Right ventricle myocardium inferior (tissue), 1 donor: ENCODE measurements at places on chromosomes 5 and 9. TPM values are rescaled to one million over a fixed set of nuclear protein-coding genes. Genes with fewer than 3 reads are reported as not detected.

- DNase-seq, result no peak
Measured at GRCh38 chr9:130997925-130998596, 10.9 kb upstream of the LAMC3 start.

DNA sequence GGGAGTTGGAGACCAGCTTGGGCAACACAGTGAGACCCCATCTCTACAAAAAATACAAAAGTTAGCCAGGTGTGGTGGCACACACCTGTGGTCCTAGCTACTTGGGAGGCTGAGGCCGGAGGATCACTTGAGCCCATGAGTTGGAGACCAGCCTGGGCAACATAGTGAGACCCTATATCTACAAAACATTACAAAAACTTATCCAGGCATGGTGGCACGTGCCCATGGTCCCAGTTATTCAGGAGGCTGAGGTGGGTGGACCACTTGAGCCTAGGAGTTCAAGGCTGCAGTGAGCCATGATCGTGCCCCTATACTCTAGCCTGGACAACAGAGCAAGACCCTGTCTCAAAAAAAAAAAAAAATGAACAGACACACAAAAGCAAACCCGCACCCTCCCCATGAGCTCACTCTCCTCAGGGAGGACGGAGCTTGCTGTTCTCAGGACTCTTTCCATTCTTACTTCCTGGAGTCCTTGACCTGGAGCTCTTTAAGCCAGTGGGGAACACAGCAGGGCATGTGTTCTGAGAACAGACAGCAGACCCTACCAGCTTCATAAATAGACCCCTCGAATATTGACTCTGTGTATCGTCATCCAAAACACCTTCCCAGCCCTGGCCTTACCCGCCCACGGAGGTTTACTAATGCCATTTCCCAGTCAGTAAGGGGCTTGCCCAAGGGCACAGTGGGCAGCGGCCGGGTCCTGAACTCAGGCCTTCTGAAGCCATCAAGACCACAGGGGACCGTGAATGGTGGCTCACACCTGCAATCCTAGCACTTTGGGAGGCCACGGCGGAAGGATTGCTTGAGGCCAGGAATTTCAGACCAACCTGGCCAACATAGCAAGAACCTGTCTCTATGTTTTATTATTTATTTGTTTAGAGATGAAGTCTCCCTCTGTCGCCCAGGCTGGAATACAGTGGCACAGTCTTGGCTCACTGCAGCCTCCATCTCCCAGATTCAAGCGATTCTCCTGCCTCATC is 11.1 kb downstream of the PTGES2 start:
- DNase-seq, result peak; percentile 35

KIAA0825 gene
- total RNA-seq, result 2.2 TPM

DNA sequence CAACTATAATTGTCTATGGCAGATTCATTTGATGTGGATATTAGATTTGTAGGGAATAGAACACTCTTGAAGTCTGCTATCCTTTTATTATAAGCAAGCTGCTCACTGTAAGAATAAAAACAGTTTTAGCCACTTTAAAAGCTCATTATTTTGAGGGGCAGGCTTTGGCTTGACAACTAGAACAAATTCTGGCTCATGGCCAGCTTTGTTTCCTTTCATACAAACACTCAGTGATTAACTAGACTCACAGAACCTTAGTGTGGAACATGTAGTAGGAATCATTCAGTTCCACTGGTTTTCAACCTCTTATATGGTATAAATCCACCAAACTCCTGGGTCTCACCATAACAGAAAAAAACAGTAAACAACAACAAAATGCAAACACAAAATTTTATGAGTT is 27.4 kb upstream of the CEP120 start:
- DNase-seq, result no peak

GRCh38 chr5:59327191-59327980 is 566.1 kb downstream of the PDE4D start:
- no peak for DNase-seq

DNA sequence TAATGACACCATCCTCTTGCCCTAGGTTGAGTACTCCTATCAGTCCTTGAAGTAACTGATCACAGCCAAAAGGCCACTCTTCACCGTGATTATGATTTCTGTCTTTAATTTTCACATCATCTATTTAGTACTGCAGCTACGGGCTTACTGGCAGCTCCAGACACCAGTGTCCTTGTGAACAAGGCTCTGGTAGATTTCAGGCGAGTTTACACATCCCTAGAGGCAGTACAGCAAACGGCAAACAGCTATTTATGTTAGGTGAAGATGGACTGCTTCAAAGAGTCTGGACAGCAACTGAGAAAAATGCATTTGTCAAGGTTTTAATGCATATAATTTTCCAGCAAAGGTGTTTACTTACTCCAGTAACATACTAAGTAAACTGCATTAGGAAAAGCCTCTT is 396.9 kb downstream of the KDM4C start:
- no peak for DNase-seq

TNIP1 gene
- total RNA-seq, result 114 TPM

- peak; percentile 70 for DNase-seq
Measured at GRCh38 chr5:115544043-115544435, 536 bp downstream of the FEM1C start.

GRCh38 chr9:77328102-77328501 is 150.8 kb downstream of the VPS13A start:
- DNase-seq, result no peak

- no peak for DNase-seq
Measured at GRCh38 chr9:84556556-84556955, 113.0 kb upstream of the NTRK2 start.

POU5F2 gene
- total RNA-seq, result 0.32 TPM

DNA sequence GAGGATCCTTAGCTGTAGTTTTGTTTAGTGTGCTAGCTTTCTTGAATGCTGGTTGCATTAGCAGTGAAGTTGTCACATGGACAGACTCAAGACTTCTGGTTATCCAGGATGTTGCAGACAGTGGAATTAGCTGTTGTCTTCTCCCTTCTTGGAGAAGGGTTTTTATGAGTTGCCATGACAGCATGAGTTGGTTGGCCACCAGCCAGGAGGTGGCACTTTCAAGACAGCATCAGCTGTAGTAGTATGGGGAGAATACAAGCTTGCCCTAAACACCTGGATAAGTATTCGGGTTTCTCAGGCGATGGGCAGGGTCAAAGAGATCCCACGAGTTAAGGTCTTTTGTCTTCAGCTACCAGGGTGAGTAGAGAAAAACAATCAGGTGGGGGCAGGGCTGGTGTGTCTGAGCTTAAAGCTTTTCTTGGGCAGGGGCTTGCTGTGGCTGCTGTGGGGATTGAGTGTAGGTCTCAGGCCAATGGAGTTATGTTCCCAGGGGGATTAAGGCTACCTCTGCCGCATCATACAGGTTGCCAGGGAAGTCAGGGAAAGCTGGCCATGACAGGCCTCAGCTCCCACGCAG is 7.7 kb upstream of the C5orf47 start:
- DNase-seq, result no peak
